ENCODE measurements at places on chromosomes 1 and 21. TPM values are rescaled to one million over a fixed set of nuclear protein-coding genes. Genes with fewer than 3 reads are reported as not detected.
A peak's percentile ranks its signal among the peaks of the same experiment; 100 is the strongest.

- no peak for DNase-seq
- H3K36me3 ChIP-seq: no peaks in the 10 kb centered on the region
- peaks cover 22% of the 10 kb centered on the region for H3K4me1 ChIP-seq
Observed at GRCh38 chr1:109877317-109877771, 33.3 kb upstream of the CSF1 start.

DNA sequence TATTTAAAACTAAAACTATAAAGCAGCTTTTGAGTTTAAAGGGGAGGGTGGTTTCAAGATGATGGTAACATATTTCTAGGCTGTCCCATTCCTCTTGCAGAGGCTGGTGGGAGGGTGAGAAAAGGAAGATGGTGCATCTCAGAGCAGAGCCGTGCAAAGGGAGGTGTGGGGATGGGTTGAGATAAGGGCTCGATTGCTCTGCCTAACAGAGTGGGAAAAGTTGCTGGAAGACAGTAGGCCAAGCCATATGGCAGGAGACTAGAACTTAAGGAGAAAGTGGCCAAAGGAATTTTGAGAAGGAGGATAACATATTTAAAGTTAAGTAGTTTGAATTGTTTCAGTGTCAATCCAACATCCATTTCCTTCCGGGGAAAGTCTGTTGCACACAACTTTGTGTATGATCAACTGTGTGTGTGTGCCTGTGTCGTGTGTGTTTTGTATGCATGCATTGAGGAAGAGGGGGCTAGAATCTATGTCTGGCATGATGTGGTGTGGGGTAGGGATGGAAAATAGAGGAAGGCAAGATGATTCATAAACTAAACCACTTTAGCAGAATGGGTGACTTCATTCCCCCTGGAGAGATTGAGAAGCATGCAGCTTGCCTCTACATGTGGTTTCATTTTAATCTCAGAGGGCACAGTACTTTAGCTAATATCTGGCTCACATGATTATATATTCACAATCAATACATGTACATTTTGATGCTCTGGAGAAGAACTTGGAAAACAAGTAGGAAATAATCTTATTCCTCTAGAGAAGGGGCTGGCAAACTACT, 145.0 kb upstream of the DNAH14 start:
- H3K36me3 ChIP-seq: no peaks in the 10 kb centered on the region
- H3K27ac ChIP-seq: no peak overlapping the region
- H3K4me3 ChIP-seq: no peak overlapping the region
- DNase-seq: no peak

DNA sequence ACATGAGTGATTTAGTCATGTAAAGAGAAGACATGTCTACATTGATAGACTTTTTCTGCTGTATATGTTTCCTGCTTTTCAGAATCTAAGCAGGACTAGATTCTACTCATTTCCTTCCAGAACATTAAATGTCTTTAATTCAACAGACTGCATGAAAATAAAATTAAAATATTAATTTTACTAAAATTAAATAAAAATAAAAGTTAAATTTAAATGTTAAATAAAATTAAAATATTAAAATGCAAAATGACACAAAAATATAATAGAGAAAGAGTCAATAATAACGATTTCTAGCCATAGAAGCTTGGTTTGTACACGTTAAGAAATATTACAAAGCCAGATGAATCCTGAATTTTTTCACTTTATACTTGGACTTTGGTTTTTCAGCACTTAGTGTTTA, 552.8 kb upstream of the NR5A2 start:
- DNase-seq: no peak
- no peaks in the 10 kb centered on the region for H3K36me3 ChIP-seq
- H3K4me3 ChIP-seq: no peak overlapping the region
- no peak overlapping the region for H3K27ac ChIP-seq

GRCh38 chr1:219147571-219148019, 26.1 kb upstream of the LYPLAL1 start:
- no peak for DNase-seq
- H3K4me3 ChIP-seq: no peak overlapping the region
- no peaks in the 10 kb centered on the region for H3K4me1 ChIP-seq
- no peak overlapping the region for H3K27ac ChIP-seq

GRCh38 chr1:196438329-196438728, 169.9 kb downstream of the KCNT2 start:
- no peak overlapping the region for H3K4me3 ChIP-seq
- no peaks in the 10 kb centered on the region for H3K4me1 ChIP-seq
- H3K27me3 ChIP-seq: no peaks in the 10 kb centered on the region
- no peaks in the 10 kb centered on the region for H3K36me3 ChIP-seq
- no peak for DNase-seq

- no peaks in the 10 kb centered on the region for H3K27me3 ChIP-seq
- DNase-seq: no peak
- no peaks in the 10 kb centered on the region for H3K4me1 ChIP-seq
- H3K27ac ChIP-seq: no peak overlapping the region
- H3K4me3 ChIP-seq: no peak overlapping the region
Observed at GRCh38 chr1:68269637-68270430, 37.5 kb upstream of the WLS start.

GRCh38 chr1:206971029-206971655, 882 bp upstream of the FCAMR start:
- DNase-seq: no peak
- no peaks in the 10 kb centered on the region for H3K27me3 ChIP-seq
- no peaks in the 10 kb centered on the region for H3K36me3 ChIP-seq
- H3K4me1 ChIP-seq: no peaks in the 10 kb centered on the region
- H3K4me3 ChIP-seq: no peak overlapping the region
- no peak overlapping the region for H3K27ac ChIP-seq

DNA sequence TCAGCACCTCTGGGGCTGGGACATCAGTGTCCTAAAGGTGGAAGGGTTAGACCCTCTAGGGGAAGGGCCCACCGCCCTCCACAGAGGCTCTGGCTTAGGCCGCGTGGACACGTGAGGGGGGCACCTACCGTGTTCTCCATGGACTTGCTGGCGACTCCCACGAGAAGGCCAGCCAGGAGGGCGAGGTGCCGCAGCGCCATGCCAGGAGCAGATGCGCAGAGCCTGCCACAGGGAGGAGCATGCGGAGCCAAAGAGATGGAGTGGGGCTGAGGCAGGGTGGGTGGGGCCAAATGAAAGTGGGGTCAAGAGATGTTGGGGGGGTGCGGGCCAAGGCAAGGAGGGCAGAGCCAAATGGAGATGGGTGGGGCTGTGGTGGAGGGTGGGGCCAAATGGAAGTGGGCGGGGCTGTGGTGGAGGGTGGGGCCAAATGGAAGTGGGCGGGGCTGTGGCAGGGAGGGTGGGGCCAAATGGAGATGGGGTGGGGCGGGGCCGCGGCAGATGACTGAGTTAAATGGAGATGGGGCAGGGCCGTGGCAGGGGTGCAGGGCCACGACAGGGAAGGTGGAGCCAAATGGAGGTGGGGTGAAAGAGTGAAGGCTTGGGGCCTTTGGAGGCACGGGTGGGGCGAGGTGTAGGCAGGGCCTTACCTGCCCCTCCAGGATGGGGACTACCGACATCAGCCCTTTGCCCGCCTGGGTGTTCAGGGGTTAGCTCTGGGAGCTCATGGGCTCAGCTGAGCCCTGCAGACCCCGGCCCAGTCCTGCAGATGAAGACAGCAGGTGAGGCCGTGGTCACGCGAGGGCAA, 17.4 kb upstream of the RNF223 start:
- H3K27me3 ChIP-seq: no peaks in the 10 kb centered on the region
- H3K36me3 ChIP-seq: peaks cover 59% of the 10 kb centered on the region
- DNase-seq: no peak
- H3K4me1 ChIP-seq: no peaks in the 10 kb centered on the region

- H3K4me1 ChIP-seq: no peaks in the 10 kb centered on the region
- H3K27me3 ChIP-seq: no peaks in the 10 kb centered on the region
Observed at GRCh38 chr1:60402216-60402615, 328.6 kb upstream of the C1orf87 start.

- H3K27ac ChIP-seq: no peak within 1 kb of the TSS
- no peaks in the 10 kb centered on the region for H3K27me3 ChIP-seq
- peak; percentile 43 for DNase-seq
- H3K36me3 ChIP-seq: no peaks in the 10 kb centered on the region
- peak within 1 kb of the TSS; percentile 55 for H3K4me3 ChIP-seq
Observed at GRCh38 chr1:46394108-46394871, at the start of gene FAAH. TSS of gene FAAH (plus strand) at chr1:46394317. CDS start at chr1:46394349, 32 bp downstream.

- no peak for DNase-seq
- H3K27me3 ChIP-seq: no peaks in the 10 kb centered on the region
- H3K36me3 ChIP-seq: no peaks in the 10 kb centered on the region
- H3K4me3 ChIP-seq: no peak overlapping the region
Observed at GRCh38 chr1:211639475-211640300, 35.7 kb downstream of the NEK2 start.

DNA sequence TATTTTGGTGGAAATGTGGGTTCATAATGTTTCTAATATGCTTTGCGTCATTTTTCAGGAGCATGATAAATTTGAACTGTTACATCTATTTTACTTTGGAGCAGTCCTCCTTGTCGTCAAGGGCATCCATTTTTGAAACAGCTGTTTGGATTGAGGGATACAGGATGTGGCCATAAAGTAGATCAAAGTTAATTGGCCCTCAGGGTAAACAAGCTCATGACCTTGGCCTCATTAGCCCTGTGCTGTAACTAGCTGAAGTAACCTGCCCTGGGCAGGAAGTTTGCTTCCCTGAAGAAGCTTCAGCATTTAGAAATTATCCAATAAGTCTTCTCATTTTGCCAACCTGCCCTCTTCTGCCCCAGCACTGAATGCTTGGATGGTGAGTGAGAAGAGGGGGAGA, 24.8 kb upstream of the RGL1 start:
- H3K27ac ChIP-seq: no peak overlapping the region
- H3K36me3 ChIP-seq: no peaks in the 10 kb centered on the region
- no peaks in the 10 kb centered on the region for H3K27me3 ChIP-seq
- H3K4me1 ChIP-seq: peaks cover 6% of the 10 kb centered on the region
- DNase-seq: no peak

GRCh38 chr1:204731509-204731908, 46.0 kb upstream of the LRRN2 start:
- no peaks in the 10 kb centered on the region for H3K4me1 ChIP-seq
- no peak overlapping the region for H3K27ac ChIP-seq
- DNase-seq: no peak
- H3K36me3 ChIP-seq: no peaks in the 10 kb centered on the region
- no peaks in the 10 kb centered on the region for H3K27me3 ChIP-seq
- H3K4me3 ChIP-seq: no peak overlapping the region

- no peak overlapping the region for H3K27ac ChIP-seq
- H3K36me3 ChIP-seq: no peaks in the 10 kb centered on the region
Observed at GRCh38 chr1:91687452-91687851, 186.8 kb downstream of the CDC7 start.

- H3K36me3 ChIP-seq: no peaks in the 10 kb centered on the region
- DNase-seq: no peak
- H3K27me3 ChIP-seq: no peaks in the 10 kb centered on the region
- H3K27ac ChIP-seq: peak overlapping the region; percentile 4
- H3K4me3 ChIP-seq: no peak overlapping the region
- H3K4me1 ChIP-seq: peaks cover 17% of the 10 kb centered on the region
Observed at GRCh38 chr21:39452970-39453342, 1.2 kb downstream of the SH3BGR start.

DNA sequence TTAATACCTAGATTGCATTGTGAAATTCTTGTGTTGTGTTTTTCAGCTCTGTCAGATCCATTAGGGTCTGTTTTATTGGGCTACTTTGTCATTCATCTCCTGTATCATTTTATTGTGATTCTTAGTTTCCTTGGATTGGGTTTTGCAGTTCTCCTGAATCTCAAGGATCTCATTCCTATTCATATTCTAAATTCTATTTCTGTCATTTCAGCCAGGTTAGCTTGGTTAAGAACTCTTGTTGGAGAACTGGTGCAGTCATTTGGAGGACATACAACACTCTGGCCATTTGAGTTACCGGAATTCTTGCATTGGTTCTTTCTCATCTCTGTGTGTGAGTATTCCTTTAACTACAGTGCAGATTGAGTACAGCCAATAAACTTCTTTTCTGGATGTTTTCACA, 159.6 kb downstream of the FAM78B start:
- no peak overlapping the region for H3K27ac ChIP-seq
- no peaks in the 10 kb centered on the region for H3K36me3 ChIP-seq
- no peak for DNase-seq

- no peaks in the 10 kb centered on the region for H3K27me3 ChIP-seq
- H3K4me3 ChIP-seq: no peak overlapping the region
- no peaks in the 10 kb centered on the region for H3K4me1 ChIP-seq
Observed at GRCh38 chr21:38950435-38951094, 144.8 kb downstream of the ETS2 start.

DNA sequence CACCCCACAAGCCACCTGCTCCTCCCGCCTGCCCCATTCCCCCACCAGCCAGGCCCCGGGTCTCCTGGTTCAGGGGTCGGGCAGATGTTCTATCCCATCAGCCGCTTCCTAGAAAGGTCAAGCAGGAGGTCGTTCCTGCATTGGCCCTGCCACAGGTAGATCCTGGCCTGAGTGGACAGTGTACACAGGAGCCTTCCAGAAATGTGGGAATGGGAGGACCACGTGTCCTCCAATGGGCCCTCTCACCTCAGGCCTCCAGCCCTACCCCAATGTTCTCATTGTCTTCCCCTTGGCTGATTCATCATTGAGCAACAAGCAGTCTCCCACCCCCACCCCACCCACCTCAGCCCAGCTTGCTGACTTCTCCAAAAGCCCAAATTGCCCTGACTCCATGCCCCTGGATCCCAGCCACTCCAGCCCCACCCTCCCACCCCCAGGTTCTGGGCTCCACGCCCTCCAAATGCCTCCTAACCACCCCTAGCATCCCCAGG, 2.1 kb downstream of the S100A16 start:
- H3K36me3 ChIP-seq: peaks cover 27% of the 10 kb centered on the region
- no peak overlapping the region for H3K27ac ChIP-seq
- no peaks in the 10 kb centered on the region for H3K27me3 ChIP-seq
- H3K4me1 ChIP-seq: peaks cover 50% of the 10 kb centered on the region

Gene CHODL
- 74.2 TPM for total RNA-seq

Gene PFDN2
- 30.3 TPM for total RNA-seq

Gene KRTAP20-2
- not detected for total RNA-seq

Gene CAMK2N1
- total RNA-seq: 36.4 TPM

Gene THEM5
- total RNA-seq: not detected

Gene TLR5
- total RNA-seq: 3.0 TPM

Gene ATXN7L2
- total RNA-seq: 1.6 TPM

Gene CFHR3
- total RNA-seq: 0.30 TPM

Gene APP
- total RNA-seq: 858 TPM

All from spinal cord (tissue), 10 donors.